ENCODE measurements at places on chromosomes 4 and X.

DNA sequence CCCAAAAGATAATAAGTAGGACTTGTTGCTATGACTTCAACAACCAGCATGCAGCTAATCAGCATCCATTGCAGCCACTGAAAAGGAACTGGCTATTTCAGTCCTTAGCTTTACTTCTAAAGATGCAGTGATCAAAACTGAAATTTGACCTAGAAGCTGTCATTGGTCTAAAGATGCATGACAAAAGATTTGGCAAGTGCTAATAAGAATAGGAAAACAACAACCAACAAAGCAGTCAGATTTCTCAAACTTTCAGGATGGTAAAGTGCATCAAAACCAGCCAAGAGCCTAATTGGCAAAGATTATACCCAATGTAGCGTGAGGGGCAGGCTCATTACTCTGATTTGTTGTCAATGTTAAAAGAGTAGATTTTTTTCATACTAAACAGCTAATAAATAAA, 77.1 kb upstream of the WDR17 start:
- DNase-seq, result no peak

- DNase-seq, result no peak
These were observed 50.4 kb downstream of the FHIP1A start for GRCh38 chr4:151459375-151459774.

- DNase-seq, result no peak
These were observed 135.6 kb upstream of the ZIC3 start for GRCh38 chrX:137430301-137430700.

DNA sequence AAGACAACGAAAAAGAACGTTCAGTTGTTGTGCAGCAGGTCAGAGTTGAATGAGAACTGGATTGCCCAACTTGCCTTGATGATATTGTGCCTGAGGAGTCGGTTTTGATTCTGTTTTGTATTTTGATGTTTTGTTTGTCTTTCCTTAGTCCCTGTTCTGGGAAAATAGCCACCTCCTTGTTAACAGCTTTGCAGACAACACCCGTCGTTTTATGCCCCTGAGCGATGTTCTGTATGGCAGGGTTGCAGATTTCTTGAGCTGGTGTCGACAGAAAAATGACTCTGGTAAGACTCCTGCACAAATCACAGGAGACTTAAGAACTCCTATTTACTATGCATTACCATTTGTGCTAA, 4.5 kb downstream of the BST1 start:
- no peak for DNase-seq

GRCh38 chr4:160848901-160849760, 1314.7 kb downstream of the FSTL5 start:
- no peak for DNase-seq

DNA sequence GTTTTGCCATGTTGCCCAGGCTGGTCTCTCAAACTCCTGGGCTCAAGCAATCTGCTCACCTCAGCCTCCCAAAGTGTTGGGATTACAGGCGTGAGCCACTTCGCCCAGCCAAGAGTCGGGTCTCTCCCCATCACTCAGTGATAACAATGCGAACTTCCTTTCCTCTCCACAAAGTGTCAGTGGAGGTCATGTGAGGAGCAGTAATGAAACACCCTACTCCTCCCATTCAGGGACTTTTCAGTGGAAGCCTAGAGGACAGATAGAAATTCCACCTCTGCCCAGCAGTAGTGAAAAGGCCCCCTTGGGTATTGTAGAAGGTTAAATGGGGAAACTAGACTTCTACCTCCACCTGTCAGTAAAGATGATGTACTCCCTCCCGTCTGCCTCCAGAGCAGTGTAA, 141.9 kb upstream of the STK26 start:
- no peak for DNase-seq

DNA sequence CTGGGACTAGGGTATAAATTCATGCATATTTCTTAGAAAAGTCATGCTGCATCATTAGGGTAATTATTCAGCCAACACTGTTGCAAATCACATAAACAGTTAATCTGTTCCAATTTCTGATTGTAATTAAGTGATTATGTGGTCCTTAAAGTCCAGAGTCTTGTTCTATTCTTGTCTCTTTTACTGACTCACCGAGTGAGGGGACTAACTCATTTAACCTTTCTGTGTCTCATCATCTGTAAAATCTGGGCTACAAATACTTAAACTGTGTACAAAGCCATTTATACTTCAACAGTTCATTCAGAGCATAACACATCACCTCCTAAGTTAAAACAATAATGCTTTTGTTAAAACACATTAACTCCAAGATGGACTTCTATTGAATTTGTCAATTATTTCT, 65.4 kb upstream of the KLHL13 start:
- DNase-seq, result no peak

- no peak for DNase-seq
These were observed 232.6 kb downstream of the CBR4 start for GRCh38 chr4:168777277-168777965.

- DNase-seq, result no peak
These were observed 674 bp upstream of the DIAPH2 start for GRCh38 chrX:96683997-96684338.

DNA sequence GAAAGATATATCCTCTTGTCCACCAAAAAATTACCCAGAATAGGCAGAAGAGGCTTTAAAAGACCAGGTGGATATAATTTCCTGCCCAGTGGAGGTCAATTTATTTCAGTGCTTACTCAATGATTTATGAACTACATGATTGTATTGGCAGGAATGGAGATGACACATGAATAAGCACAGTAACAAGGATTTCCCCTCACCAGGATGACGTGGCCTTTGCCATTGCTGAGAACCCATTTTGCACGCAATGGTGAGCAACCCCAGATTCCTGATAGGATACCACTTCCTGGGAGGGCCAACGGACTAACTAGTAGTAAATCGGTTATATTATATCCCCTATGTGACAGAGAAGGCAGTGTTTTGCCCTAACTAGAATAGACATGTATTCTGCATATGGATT, 11.6 kb upstream of the TTC29 start:
- DNase-seq, result no peak

DNA sequence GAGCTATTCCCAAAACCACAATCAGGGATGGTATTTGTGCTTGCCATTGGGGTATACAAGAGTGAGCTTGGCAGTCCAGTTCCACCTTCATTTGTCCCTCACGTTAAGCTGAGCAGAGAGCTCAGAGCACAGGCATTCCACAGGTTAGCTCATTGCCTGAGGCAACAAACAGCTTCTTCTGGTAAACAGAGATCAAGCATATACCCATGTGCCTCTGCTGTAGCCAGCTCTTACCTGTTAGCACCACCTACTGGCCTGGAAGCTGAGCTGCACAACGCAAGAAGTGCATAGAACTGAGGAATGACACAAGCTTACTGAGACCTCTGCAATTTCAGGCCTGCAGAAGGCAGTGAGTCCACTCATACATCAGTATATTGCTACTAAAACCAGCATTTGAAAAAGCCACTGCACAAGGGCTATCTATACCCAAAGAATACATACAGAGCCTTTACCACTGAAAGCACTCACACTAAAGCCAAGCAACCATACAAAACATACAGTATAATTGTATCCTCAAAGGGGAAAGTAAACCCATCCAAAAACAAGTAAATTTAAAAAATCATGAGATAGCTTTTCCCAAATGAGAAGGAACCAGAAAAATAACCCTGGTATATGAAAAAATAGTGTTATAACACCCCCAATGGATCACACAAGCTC, 258.3 kb upstream of the GABRA2 start:
- no peak for DNase-seq

GRCh38 chrX:153694687-153695270, 7.1 kb downstream of the SLC6A8 start:
- DNase-seq, result no peak

DNA sequence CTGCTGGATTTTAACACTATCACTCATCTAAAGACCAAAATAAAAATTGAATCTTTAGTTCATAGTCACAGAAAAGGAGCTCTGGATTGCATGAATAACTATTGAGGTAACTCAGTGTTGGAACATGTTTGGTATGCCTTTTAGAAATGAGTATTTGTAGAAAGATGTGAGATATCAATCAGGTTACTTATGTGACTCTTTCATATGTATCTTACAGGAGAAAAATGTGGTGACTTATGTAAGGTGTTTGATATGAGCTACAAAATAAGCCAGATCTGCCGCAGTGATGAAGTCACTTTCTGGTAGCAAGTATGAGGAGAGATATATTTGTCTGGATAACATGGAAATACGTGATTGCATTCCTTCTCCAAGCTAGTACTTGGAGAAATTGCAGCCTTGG, 1653.3 kb upstream of the PCDH7 start:
- no peak for DNase-seq

- no peak for DNase-seq
These were observed 16.7 kb downstream of the ARSJ start for GRCh38 chr4:113962719-113963265.

GRCh38 chrX:39953879-39954278, 143.9 kb downstream of the BCOR start:
- DNase-seq, result no peak

All from CD4-positive, alpha-beta T cell (primary cell).